ENCODE measurements at places on chromosomes 1 and 21.

DNA sequence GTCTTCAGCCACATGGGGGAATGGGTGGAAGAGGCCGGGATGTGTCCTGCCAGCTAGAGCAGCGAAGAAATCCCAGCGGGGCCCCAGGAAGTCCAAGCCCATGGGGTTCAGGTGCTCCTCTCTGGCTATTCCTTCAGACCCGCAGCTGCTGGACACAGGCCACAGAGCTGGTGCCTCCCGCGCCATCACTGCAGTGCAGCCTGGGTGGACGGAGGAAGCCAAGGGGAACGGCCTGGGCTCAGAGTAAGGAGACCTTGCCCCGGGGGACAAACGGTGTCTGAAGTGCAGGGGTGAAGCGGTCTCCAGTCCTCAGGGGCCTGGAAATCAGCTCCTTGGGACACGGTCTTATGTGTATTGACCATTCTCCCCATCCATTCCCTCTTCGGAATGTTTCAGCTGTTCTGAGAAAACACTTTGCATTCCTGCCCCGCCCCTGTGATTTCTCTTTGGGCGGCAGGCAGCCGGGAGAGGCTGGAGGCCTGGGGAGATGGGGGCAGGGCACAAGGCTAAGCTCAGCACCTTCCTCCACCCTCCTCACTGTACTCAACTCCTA, 18.4 kb downstream of the MTHFR start:
- peak; percentile 33 for DNase-seq

DNA sequence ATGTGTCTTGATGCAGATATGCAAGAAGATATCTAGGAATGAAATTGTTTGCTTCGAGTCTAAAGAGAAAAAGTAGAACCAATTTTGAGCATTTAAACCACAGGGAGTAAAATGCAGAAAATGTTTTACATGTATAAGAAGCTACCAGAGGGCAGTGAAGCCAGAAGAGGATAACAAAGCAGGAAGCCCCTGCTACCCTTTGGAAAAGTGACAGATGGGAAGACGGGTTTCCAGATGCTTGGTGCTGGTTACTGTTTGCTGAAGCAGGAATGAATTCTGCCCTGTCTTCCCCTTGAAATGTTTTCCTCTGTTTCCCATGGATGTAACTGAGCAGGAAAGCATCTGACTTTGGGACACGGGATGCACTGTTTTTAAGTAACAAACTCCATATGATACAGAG, 822.2 kb downstream of the MRPL39 start:
- no peak for DNase-seq

- peak; percentile 50 for DNase-seq
These were observed 46.9 kb downstream of the GIPC2 start for GRCh38 chr1:78092643-78093042.

DNA sequence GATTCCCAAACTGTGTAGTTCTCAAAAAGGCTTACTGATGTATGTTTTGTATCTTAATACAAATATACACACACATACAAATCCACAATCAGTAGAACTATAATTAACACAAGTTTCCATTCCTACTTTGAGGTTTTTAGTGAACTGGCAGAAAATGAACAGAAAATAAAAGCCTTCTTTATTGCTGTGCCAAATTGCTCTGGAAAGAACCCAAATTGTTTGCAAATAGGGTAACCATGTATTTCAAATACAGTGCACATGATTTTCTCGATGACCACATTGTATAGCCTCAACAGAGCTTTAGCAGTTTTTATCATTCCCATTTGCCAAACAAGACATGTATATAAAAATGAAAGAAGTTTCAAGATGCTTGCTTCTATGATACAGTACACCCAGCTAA, 173.3 kb downstream of the COL24A1 start:
- no peak for DNase-seq

- no peak for DNase-seq
These were observed 1.5 kb upstream of the HMGN1 start for GRCh38 chr21:39350094-39351005.

- DNase-seq: no peak
These were observed 32.8 kb upstream of the SCMH1 start for GRCh38 chr1:41274752-41275545.

GRCh38 chr1:172360985-172361384, 59.5 kb upstream of the C1orf105 start:
- DNase-seq: no peak

Data from ACHN (cell line).